CD4-positive, alpha-beta T cell treated with Interleukin-15 for 4 hours (primary cell): ENCODE measurements at places on chromosomes 16 and 17.

- DNase-seq: peak; percentile 59
Observed at GRCh38 chr17:1197781-1198490, 18.2 kb upstream of the ABR start.

DNA sequence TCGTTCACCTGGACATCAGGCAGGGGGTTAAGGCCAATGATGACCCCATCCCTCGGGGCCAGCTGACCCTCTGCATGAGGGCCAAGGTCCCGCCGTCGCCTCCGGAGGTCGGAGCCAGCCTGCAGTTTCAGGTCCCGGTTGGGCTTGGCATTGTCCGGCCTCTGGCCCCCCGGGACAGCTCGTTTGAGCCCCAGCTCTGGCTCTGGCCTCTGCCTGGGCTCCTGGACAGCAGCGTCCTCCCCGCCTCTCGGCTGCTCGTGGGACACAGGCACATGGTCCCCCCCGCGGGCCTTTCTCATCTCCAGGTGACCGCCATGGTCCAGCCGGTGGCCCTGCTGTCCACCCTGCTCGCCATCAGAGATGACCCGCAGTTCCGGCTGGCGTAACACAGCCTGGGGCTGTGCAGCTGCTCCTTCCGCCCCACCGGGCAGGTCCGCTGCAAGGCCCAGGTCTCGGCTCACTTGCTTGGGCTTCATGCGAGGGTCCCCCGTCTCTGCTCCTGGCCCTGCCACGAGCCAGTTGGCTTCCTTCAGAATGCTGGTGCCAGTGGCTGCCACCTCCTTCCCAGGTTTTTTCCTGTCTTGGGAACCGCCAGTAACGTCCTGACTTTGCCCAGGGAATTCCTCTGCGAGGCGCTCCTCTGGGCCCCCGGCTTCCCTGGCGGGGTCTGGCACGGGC lies 6.7 kb downstream of the NDUFAF8 start:
- no peak for DNase-seq

GRCh38 chr17:81063106-81064093 lies 28.4 kb downstream of the BAIAP2 start:
- no peak for DNase-seq

- peak; percentile 13 for DNase-seq
Observed at GRCh38 chr16:78775161-78775561, 675.7 kb downstream of the WWOX start.

DNA sequence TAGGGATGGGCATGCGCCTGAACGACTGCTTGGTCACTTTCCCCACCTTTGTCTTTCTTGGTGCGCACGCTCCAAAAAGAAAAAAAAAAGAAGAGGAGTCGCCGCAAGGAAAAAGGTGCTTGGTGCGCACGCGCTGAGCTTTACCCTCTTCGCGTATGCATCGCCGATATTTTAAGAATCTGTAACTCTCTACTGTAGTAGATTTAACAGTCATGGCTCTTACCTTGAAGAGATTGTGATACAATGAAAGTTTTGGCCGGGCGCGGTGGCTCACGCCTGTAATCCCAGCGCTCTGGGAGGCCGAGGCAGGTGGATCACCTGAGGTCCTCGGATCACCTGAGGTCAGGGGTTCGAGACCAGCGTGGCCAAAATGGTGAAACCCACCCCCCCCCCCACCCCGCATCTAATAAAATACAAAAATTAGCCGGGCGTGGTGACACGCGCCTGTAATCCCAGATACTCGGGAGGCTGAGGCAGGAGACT lies 609 bp upstream of the FXR2 start:
- DNase-seq: no peak

DNA sequence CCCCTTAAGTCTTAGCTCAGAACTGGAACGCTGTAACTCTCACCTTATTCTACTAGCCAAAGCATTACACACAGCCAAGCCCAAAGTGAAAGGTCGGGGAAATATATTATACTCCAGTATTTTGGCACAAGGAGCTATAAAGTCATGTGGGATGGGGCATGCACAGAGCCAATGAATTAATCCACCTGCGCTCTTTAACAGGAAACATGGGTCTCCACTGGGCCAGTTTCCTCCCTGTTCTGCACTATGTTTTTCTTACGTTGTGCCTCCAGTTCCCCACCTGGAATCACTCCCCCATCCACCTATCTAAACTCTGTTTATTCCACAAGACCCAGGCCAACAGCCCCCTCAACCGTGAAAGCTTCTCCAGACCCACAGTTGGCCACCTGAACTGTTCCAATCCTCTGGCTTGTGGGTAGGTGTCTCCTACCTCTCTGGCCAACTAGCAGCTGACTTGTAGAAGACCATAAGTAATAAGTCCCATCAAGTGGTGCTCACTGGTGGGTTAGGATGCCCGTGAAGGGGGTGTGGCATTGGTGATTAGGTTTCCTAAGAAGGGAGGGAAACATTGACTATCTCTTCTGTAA lies 286.9 kb downstream of the NPIPA8 start:
- no peak for DNase-seq

DNA sequence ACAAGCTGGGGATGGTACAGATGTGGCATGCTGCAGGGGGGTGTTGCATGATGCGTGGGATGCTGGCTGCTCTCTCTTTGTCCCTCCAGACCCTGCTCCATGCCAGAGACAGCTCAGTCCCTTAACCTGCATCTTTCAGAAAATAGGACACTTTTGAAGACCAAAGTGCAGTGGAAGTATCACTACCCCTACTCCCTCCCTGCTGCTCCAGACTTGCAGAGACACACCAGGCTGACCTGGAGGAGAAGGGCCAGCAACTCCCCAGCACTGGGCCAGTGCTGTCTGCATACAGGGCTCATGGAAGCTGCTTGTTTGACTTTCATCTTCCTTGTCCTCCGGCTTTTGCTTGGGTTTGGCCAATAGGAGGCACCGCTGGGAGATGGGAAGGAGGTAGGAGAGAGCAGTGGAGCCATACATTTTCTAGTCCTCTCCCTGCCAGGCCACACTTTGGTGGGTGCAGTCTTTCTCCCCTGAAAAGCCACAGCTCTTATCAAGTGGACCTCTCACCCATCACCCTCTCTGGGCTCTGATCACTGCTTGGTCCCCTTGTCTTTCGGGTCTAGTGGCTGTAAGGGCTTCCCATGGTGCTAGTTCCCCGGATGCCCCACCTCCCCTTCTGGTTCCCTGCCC lies 46.1 kb upstream of the NKD1 start:
- DNase-seq: no peak

- no peak for DNase-seq
Observed at GRCh38 chr16:9657641-9658040, 524.6 kb downstream of the GRIN2A start.

GRCh38 chr17:76232342-76232741 lies 8.0 kb downstream of the RNF157 start:
- no peak for DNase-seq

DNA sequence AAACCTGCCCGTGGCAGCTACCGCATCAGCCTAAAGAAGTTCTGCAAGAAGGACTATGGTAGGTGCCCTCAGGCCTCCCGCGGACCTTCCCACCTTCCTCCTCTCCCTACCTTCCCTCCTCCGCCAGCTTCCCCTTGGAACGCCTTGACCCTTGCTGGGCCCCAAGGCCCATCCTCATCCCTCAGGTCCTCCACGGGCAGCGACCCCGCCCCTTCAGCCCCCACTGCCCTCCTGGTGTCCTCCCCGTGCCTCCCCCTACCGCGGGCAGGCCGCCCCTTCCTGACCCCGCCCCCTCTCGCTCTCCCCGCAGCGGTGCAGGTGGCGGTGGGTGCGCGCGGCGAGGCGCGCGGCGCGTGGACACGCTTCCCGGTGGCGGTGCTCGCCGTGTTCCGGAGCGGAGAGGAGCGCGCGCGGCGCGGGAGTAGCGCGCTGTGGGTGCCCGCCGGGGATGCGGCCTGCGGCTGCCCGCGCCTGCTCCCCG lies 1.4 kb upstream of the TBC1D24 start:
- DNase-seq: peak; percentile 9

DNA sequence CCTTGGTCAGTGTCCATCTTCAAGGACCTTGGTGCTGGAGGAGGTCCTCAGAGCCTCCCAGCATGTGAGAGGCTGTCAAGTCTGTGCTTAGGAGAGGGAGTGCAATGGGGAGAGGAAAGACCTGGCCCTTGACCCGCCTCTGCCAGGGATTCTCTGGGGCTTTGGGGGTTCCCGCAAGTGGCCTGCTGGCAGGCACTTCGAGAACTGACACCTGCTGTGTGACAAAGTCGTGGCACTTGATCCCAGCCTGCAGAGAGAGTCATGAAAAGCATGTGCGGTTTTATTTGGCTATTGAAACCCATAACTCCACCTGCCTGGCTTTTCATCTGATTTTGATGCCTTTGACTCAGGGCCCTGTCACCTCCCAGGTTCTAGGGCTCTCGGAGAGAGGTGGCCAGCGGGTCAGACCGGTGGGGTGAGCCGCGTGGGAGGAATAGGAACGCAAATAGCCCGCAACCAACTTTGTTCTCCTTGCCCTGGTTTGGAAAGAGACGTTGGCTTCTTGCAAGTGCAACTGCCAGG lies 42.8 kb upstream of the GSE1 start:
- no peak for DNase-seq

GRCh38 chr16:72300892-72301291 lies 128.9 kb upstream of the PMFBP1 start:
- no peak for DNase-seq

DNA sequence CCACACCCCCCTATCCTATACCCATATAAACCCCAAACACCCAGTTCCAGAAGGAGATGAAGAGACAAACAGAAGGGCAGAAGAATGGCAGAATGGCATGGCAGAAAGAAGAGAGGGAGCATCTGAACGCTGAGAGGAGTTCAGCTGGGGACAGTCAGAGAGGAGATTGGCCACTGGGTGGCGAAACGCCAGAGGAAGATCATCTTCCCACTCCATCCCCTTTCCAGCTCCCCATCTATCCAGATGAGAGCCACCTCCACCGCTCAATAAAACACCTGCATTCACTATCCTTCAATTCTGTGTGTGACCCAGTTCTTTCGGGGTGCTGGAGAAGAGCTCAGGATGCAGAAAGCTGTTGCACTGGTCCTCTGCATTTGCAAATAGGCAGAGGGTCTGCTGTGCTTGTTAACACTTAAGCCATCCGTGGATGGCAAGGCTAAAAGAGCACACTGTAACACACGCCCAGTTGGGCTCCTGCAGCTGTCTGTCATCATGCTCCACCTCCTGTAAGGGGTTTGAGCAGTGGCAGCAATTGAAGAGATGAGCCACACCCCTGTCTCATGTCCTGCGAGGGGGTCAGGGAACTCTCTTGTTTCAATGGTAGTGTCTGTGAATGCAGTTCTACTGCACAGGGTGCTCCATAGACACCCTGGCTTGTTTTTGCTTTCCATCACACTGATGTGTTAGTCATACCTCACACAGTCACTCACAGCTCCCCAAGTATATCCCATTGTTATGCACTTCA lies 1034.8 kb upstream of the RBFOX1 start:
- DNase-seq: no peak

- no peak for DNase-seq
Observed at GRCh38 chr17:30964876-30965275, 6.0 kb upstream of the RNF135 start.
